Large intestine (tissue), 12 donors: ENCODE measurements at places on chromosomes 7 and 10. TPM values are rescaled to one million over a fixed set of nuclear protein-coding genes. Genes with fewer than 3 reads are reported as not detected.
A peak's percentile ranks its signal among the peaks of the same experiment; 100 is the strongest.

Gene PPP1R3A
- polyA plus RNA-seq: 0.03 TPM

Gene CCZ1
- polyA plus RNA-seq: 56.4 TPM

Gene ZNF804B
- polyA plus RNA-seq: 0.04 TPM

Gene CCDC136
- 11.3 TPM for polyA plus RNA-seq

Gene SLC13A1
- 1.7 TPM for polyA plus RNA-seq

Gene RPEL1
- polyA plus RNA-seq: 0.09 TPM

Gene DLX5
- polyA plus RNA-seq: 0.58 TPM

Gene TMEM130
- polyA plus RNA-seq: 4.4 TPM

- no peak overlapping the region for H3K4me3 ChIP-seq
- H3K27ac ChIP-seq: no peak overlapping the region
- peak; percentile 33 for DNase-seq
- peaks cover 2% of the 10 kb centered on the region for H3K27me3 ChIP-seq
Observed at GRCh38 chr7:123658023-123658422, 2.4 kb downstream of the LMOD2 start.

DNA sequence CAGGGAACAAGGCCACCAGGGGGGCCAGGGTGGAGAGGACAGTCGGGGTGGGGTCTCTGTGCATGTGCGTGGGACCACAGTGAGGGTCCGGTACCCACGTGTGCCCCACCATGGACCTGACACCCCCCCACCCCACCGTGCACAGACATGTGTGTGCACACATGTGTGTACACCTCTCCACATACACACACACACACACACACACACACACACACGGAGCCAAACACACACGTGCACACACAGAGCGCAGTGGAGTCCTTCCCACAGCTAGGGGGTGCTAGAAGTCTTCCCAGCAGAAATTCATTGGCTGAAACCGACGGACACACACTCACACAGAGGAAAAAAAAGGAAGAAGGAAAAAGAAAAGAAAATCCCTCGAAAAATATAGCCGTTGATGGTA, 42.8 kb upstream of the GNA12 start:
- no peak overlapping the region for H3K4me3 ChIP-seq
- DNase-seq: peak; percentile 65
- H3K27ac ChIP-seq: no peak overlapping the region

DNA sequence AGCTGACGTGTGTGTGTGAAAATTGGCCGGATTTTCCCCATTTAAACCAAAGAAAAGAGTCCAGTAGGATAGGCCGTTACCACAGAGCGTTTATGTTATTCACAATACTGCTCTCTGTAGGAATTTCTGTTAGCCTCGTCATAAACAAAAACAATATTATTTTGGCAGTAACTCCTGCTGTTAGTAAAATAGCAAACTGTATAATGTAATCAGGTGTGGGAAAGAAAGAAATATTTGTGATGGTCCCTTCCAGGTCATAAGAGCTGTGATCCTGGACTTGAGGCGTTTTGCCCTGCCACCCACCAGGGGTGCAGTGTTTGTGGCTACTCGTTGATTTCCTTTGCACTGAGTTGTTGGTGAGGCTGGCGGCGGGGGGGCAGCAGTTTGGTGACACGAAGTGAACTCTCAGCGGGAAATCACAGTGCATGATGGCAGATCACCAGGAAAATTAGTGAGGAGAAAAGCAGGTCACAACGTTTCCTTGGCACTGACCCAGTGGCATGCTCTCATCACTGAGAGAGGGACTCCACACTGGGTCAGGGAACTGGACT, 2.8 kb downstream of the EEPD1 start:
- H3K27ac ChIP-seq: no peak overlapping the region
- peaks cover 40% of the 10 kb centered on the region for H3K4me1 ChIP-seq
- DNase-seq: no peak
- H3K4me3 ChIP-seq: peak overlapping the region; percentile 8
- H3K27me3 ChIP-seq: no peaks in the 10 kb centered on the region

DNA sequence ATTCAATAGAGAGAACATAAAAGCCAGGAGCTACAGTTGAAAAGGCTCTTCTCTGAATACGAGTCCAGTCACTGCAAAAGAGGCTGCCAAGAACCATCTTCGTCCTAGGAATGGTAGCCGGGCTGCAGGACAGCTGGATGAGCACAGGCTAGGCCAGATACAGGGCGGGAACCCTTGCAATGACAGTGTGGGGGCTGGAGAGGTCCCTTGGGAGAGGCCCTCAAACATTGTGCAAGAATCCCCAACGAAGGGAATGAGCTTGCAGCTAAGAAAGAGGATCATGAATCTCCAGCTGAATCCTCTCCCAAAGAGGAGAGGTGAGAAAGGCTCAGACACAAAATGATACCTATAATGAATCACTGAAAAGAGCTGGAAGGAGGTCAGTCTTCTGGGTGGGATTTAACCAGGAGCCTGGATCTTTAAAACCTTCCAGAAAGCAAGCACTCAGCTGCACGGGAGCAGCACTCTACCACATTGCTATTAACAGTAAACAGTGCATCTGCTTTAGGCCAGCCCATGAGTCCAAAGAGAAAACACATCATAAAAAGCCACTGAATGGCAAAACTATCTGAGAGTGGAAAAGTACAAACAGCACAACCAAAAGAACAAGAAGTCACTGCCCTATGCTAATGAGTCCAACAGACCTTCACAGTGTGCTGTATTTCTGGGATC, 287.9 kb downstream of the TNS3 start:
- no peak overlapping the region for H3K4me3 ChIP-seq
- no peak overlapping the region for H3K27ac ChIP-seq
- H3K36me3 ChIP-seq: peaks cover 86% of the 10 kb centered on the region
- H3K4me1 ChIP-seq: peaks cover 6% of the 10 kb centered on the region
- DNase-seq: no peak

DNA sequence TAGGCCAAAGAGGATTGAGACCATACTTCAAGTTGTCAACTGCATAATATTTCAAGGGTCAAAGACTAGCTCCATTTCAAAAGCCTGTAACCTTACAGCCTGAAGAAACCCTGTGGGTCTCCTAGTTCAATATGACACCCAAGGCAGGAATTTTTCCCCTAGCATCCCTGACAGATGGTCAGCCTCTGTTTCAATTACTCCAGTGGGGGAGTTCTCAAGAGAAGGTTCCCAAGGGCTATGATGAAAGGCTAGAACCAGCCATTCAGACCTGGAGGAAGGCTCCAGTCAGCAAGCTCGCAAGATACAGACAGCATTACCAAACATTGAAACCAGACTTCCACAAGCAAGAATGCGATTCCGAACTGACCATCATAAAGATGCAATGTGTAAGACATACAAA, 1.6 kb downstream of the HTR7 start:
- H3K27me3 ChIP-seq: peaks cover 53% of the 10 kb centered on the region
- H3K27ac ChIP-seq: no peak overlapping the region
- no peak for DNase-seq
- H3K4me3 ChIP-seq: no peak overlapping the region
- no peaks in the 10 kb centered on the region for H3K36me3 ChIP-seq

DNA sequence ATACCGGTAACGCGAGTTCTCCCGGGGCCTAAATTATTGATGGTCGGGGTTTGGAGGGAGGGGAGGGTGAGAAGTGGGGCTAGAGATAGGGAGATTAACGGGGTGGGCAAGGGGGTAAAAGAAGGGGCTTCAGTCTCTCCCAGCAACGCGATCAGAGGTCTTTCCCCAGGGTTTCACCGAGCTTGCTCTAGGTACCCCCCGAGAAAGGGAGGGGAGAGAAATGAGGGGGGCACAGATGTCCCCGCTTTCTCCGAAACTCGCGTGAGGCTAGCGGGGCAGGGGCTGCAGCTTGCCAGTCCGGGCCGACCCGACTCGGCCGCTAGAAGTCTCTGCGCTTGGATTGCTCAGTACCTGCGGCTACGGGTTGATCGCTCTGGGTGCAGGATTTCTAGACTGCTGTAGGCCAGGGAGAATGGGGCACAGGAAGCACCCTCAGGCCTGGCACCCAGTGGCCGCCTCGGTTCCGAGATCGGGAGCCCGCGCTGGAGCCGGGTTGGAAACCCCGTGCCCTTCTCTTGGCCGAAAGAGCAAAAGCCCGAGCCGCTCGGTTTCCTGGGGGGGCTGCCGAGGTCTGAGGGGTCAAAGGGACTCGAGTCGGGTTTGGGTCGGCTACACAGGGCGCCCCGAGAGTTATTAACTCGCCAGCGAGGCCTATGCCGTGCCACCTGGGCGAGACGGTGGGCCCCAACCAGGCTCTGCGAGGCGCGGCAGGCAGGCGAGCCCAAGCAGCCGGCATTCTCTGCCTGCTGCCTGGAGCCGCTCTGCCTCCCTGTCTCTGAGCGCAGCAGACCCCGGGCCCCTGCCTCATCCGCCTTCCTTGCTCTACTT, 3.1 kb downstream of the PAX2 start:
- H3K4me1 ChIP-seq: no peaks in the 10 kb centered on the region
- H3K36me3 ChIP-seq: no peaks in the 10 kb centered on the region
- no peak overlapping the region for H3K27ac ChIP-seq
- peaks cover 100% of the 10 kb centered on the region for H3K27me3 ChIP-seq

GRCh38 chr7:138402749-138403148, 57.3 kb upstream of the TRIM24 start:
- H3K4me1 ChIP-seq: no peaks in the 10 kb centered on the region
- H3K27me3 ChIP-seq: no peaks in the 10 kb centered on the region
- no peaks in the 10 kb centered on the region for H3K36me3 ChIP-seq
- H3K27ac ChIP-seq: no peak overlapping the region
- no peak for DNase-seq
- no peak overlapping the region for H3K4me3 ChIP-seq

DNA sequence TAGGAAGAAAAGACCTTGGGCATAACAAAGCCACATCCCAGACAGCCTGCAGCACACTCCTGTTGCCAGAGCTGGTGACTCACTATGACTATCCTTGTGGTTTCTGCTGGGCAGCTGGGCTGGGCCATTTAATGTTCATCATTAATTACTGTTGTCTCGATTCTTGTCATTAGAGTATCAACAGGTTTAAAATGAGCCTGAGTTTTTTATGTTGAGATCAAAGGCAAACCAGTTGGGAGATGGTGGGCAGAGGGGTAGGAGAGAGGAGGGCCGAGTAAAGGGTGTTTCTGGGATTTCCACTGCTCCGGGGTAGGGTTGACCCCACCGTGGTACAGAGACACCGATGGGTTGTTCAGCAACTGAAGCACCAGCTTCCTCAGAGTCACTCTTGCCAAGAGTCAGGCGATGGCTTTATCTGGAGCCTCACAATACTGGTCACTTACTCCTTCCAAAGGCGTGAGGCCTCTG, 128.7 kb upstream of the LYZL1 start:
- H3K36me3 ChIP-seq: no peaks in the 10 kb centered on the region
- DNase-seq: no peak
- H3K4me1 ChIP-seq: no peaks in the 10 kb centered on the region
- H3K27me3 ChIP-seq: peaks cover 2% of the 10 kb centered on the region

DNA sequence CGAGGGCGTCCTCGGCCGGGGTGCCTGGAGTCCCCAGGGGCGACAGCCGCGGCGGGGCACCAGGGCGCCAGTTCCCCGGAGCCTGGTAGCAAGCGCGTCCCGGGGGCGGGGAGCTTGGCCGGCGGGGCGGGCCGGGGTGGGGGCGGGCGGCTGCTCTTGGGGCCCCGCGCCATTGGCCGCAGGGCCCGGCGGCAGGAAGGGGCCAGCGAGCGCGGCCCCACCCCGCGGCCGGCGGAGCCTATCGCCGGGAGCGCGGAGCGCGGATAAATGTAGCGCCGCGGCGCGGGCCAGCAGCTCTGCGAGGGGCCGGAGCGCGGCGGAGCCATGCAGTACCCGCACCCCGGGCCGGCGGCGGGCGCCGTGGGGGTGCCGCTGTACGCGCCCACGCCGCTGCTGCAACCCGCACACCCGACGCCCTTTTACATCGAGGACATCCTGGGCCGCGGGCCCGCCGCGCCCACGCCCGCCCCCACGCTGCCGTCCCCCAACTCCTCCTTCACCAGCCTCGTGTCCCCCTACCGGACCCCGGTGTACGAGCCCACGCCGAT, at the start of gene HHEX:
HHEX (plus strand) TSS at position 293 of the 548 bp plus-strand sequence; CDS start at position 325, 32 bp downstream.
- peak within 1 kb of the TSS; percentile 39 for H3K4me3 ChIP-seq
- H3K36me3 ChIP-seq: no peaks in the 10 kb centered on the region
- H3K27me3 ChIP-seq: peaks cover 72% of the 10 kb centered on the region
- peak within 1 kb of the TSS; percentile 23 for H3K27ac ChIP-seq
- H3K4me1 ChIP-seq: peaks cover 8% of the 10 kb centered on the region
- DNase-seq: peak; percentile 44

GRCh38 chr7:142529591-142529990, 219.7 kb upstream of the PRSS1 start:
- no peaks in the 10 kb centered on the region for H3K4me1 ChIP-seq
- H3K36me3 ChIP-seq: no peaks in the 10 kb centered on the region
- H3K27me3 ChIP-seq: peaks cover 28% of the 10 kb centered on the region
- DNase-seq: no peak

- H3K36me3 ChIP-seq: no peaks in the 10 kb centered on the region
- no peaks in the 10 kb centered on the region for H3K4me1 ChIP-seq
- DNase-seq: peak; percentile 59
- peak overlapping the region; percentile 23 for H3K4me3 ChIP-seq
- no peaks in the 10 kb centered on the region for H3K27me3 ChIP-seq
Observed at GRCh38 chr7:80078159-80078731, 56.4 kb upstream of the GNAI1 start.

GRCh38 chr7:119708891-119709290, 564.1 kb upstream of the KCND2 start:
- DNase-seq: no peak
- no peak overlapping the region for H3K27ac ChIP-seq
- no peaks in the 10 kb centered on the region for H3K4me1 ChIP-seq
- no peaks in the 10 kb centered on the region for H3K27me3 ChIP-seq
- no peaks in the 10 kb centered on the region for H3K36me3 ChIP-seq

DNA sequence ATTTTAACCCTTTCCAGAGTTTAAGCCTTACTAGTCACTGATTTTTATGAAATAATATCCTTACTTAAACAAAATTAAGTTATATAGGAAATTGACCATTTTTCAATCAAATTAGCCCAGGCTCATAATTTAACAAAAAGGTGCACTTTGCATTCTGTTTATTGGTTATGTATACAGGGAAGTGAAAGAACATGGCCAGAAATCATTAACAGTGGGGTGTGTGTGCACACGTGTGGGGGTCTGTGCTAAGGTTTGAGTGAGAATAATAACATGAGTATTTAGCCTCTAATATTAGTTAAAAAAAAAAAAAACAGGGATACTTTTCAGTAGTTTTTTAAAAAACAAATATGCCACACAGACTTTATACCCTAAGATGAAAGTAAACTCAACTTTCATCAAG, 510.5 kb upstream of the PFKP start:
- no peak overlapping the region for H3K4me3 ChIP-seq
- H3K27ac ChIP-seq: no peak overlapping the region
- H3K4me1 ChIP-seq: no peaks in the 10 kb centered on the region
- no peak for DNase-seq
- H3K36me3 ChIP-seq: no peaks in the 10 kb centered on the region

DNA sequence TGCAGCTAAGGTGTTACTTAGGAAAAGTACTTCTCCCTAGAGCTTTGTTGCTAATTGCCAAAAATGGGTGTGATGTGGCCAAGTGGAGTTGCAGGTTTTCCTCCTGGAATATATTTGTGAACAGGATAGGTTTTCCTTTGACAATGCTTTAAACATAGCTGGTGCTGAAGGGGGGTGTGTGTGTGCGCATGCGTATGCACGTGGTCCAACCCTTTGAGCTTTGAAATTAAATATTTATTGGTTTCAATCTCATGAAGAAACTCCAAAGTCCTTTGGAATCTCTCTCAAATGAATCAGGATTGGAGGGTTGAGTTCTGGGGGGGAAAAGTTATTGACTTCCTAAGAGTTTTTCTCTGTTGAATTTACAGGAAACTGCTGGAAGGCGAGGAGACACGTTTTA, 11.1 kb downstream of the INA start:
- no peak for DNase-seq
- H3K27ac ChIP-seq: no peak overlapping the region
